ENCODE measurements at places on chromosomes 3 and 15.

GRCh38 chr15:46442184-46442583 lies 807.4 kb downstream of the SQOR start:
- no peaks in the 10 kb centered on the region for H3K27me3 ChIP-seq
- no peaks in the 10 kb centered on the region for H3K36me3 ChIP-seq
- no peak for DNase-seq
- peaks cover 2% of the 10 kb centered on the region for H3K4me1 ChIP-seq
- H3K27ac ChIP-seq, result no peak overlapping the region

DNA sequence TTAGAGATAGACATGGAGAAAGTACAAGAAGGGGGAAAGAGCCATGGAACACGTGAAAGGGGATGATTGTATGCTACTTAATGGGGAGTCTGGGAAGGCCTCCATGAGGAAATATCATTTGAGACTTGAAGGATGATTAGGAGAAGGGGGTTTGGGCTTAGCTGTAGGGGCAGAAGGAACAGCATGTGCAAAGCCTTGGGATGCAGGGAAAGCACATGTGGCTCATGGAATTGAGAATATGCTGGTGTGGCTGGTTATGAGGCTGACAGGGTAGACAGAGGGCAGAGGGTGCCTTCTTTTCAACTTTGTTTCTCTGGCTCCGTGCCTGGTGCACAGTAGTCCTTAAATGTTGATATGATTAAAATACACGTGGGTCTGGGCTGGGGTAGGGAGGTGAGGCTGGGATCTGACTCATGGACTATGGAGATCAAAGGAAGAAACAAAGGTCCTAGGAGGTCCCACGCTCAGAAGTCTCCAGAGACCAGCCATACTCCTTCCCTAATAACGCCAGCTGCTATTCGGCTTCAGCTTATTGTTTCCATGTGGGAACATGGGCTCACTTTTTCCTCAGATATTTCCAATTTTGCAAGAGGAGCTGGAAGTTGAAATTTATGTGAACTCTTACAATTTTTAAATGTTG lies 1.1 kb downstream of the GTF2E1 start:
- no peak for DNase-seq
- peaks cover 10% of the 10 kb centered on the region for H3K36me3 ChIP-seq
- no peaks in the 10 kb centered on the region for H3K27me3 ChIP-seq

- H3K27ac ChIP-seq, result no peak overlapping the region
- H3K4me3 ChIP-seq, result no peak overlapping the region
- H3K4me1 ChIP-seq, result peaks cover 17% of the 10 kb centered on the region
- peaks cover 3% of the 10 kb centered on the region for H3K27me3 ChIP-seq
- DNase-seq, result no peak
These were observed 68.2 kb upstream of the SNRK start for GRCh38 chr3:43218156-43218555.

- no peaks in the 10 kb centered on the region for H3K36me3 ChIP-seq
- no peak overlapping the region for H3K27ac ChIP-seq
- peaks cover 20% of the 10 kb centered on the region for H3K27me3 ChIP-seq
- peak; percentile 2 for DNase-seq
These were observed 126.9 kb upstream of the MEF2A start for GRCh38 chr15:99438691-99439523.

DNA sequence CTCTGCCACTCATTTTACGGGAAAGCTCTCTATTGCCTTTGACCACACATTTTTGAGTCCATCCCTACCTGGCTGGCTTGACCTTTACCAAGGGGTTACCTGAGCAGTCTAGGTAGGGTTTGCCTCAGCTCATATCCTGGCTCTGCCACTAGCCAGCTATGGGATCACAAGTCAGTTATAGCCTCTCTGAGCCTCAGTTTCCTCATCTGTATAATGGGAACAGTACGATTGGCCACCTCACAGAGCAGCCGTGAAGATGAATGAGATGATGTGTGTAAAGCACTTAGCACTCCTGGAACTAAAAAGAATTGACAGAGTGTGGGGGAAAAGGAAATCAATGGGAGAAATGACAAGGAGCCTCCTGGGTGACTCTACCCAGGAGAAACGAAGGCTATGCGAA lies 28.0 kb downstream of the SPATA12 start:
- DNase-seq, result no peak
- peaks cover 2% of the 10 kb centered on the region for H3K4me1 ChIP-seq
- H3K36me3 ChIP-seq, result peaks cover 2% of the 10 kb centered on the region
- H3K27ac ChIP-seq, result no peak overlapping the region
- no peak overlapping the region for H3K4me3 ChIP-seq

GRCh38 chr3:171293142-171293782 lies 166.9 kb downstream of the TNIK start:
- no peak overlapping the region for H3K27ac ChIP-seq
- H3K27me3 ChIP-seq, result no peaks in the 10 kb centered on the region
- DNase-seq, result no peak
- H3K4me3 ChIP-seq, result no peak overlapping the region

DNA sequence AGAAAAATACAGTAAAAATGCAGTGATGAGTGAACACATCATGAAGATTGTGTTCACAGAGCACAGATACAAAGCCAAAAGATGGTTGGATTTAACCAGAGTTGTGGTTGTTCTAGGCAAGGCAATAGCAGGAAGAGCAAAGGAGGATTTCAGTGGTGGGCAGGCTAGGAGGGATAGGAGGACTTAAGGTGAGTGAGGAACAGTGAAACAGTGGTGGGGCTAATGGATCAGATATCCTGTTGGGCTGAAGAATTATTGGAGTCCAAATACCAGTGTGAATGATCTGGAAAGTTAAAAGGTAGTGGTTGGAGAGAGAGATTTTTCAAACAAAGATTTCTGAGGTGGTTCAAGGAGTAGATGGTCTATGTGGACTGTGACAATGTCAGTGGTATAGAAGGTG lies 108.3 kb downstream of the B3GALNT1 start:
- peaks cover 6% of the 10 kb centered on the region for H3K36me3 ChIP-seq
- no peaks in the 10 kb centered on the region for H3K27me3 ChIP-seq
- no peak overlapping the region for H3K27ac ChIP-seq
- H3K4me1 ChIP-seq, result no peaks in the 10 kb centered on the region
- no peak for DNase-seq

- peaks cover 6% of the 10 kb centered on the region for H3K27me3 ChIP-seq
- no peak for DNase-seq
- no peak overlapping the region for H3K27ac ChIP-seq
These were observed 192.9 kb upstream of the IL12A start for GRCh38 chr3:159795681-159796175.

GRCh38 chr15:51083641-51084166 lies 11.0 kb downstream of the TNFAIP8L3 start:
- peaks cover 10% of the 10 kb centered on the region for H3K27me3 ChIP-seq
- H3K27ac ChIP-seq, result no peak overlapping the region
- no peak for DNase-seq
- H3K4me1 ChIP-seq, result peaks cover 14% of the 10 kb centered on the region
- H3K4me3 ChIP-seq, result no peak overlapping the region
- no peaks in the 10 kb centered on the region for H3K36me3 ChIP-seq

DNA sequence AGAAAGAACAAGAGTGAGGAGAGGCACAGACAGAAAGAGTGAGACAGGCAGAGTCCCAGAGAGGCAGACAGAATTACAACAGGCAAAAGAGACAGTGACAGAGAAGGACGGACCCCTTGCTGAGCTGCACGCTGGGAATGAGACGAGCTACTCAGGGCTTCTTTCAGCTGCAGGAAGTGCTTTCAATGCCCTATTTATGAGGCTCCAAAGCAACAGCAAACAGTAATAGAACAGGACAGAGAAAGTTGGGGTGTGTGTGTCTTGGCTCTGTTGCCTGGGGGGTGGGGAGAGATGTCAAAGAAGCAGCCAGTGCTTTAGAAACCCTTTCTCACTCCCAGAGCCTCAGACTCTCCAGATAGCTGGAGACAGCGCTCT lies 502 bp upstream of the TIMP4 start:
- H3K27ac ChIP-seq, result no peak overlapping the region
- peaks cover 51% of the 10 kb centered on the region for H3K27me3 ChIP-seq
- H3K4me1 ChIP-seq, result peaks cover 4% of the 10 kb centered on the region

DNA sequence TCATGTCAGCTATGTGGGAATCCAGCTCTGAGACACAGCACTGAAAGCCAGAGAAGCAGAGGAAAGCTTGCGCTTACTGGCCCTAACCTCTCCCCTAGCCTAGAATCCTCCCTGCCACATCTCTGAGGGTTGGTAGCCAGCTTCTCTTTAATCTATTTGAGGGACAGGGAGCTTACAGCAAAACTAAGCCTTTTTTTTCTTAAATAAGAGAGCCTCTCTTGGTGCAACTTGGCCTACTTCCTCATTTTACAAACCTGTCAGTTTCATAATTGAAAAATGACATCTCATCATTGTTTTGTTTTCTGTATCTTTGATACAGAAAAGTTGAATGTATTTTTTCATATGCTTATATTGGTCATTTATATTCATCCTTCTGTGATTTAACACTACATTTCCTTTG lies 193.9 kb downstream of the ZNF621 start:
- peaks cover 4% of the 10 kb centered on the region for H3K4me1 ChIP-seq
- H3K36me3 ChIP-seq, result no peaks in the 10 kb centered on the region
- H3K27ac ChIP-seq, result no peak overlapping the region
- H3K27me3 ChIP-seq, result peaks cover 14% of the 10 kb centered on the region

GRCh38 chr15:74749832-74750231 lies 1.2 kb downstream of the CYP1A2 start:
- H3K36me3 ChIP-seq, result no peaks in the 10 kb centered on the region
- no peak for DNase-seq
- H3K4me1 ChIP-seq, result no peaks in the 10 kb centered on the region
- H3K27me3 ChIP-seq, result peaks cover 7% of the 10 kb centered on the region

DNA sequence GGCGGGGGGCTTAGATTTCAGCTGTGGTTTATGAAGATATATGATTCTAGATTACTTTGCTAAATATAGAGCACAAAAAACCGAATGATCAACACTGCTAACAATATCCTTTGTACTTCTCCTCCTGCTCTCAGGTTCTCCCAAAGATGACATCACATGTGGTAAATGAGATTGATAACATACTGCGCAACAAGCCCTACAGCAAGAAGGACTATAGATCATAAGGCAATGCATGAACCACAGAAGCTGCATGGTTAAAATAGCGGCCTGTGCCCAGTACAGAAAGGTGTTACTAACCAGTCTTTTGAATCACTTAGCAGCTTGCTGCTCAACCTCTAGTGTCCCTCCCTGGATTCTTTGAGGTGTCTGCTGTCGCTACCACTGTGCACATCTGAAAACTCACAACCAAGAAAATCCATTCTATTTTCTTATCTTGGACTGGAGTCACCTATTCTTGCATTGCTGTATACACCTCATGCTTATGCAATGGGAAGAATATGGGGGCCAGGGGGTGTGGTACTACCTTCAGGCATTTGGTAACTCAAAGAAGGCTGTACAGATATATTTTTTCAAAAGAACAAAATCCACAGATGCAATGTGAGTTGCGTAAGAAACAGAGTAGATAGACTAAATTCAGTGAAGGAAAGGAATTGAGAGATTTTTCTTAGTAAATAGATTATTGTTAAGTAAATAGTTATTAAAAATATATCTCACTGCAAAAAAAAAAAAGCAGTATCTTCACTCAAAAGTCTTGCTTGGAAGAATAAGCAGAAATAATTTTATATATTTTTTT lies 18.2 kb downstream of the SSR3 start:
- H3K27ac ChIP-seq, result no peak overlapping the region
- H3K27me3 ChIP-seq, result no peaks in the 10 kb centered on the region
- H3K4me1 ChIP-seq, result peaks cover 27% of the 10 kb centered on the region
- H3K36me3 ChIP-seq, result peaks cover 2% of the 10 kb centered on the region
- H3K4me3 ChIP-seq, result no peak overlapping the region

- peaks cover 42% of the 10 kb centered on the region for H3K27me3 ChIP-seq
- H3K4me3 ChIP-seq, result no peak overlapping the region
- H3K27ac ChIP-seq, result no peak overlapping the region
- no peaks in the 10 kb centered on the region for H3K4me1 ChIP-seq
These were observed 15.1 kb upstream of the TMEM158 start for GRCh38 chr3:45241206-45241605.

- H3K36me3 ChIP-seq, result no peaks in the 10 kb centered on the region
- H3K27me3 ChIP-seq, result no peaks in the 10 kb centered on the region
- no peak for DNase-seq
- H3K27ac ChIP-seq, result no peak overlapping the region
These were observed 148.4 kb downstream of the DTWD1 start for GRCh38 chr15:49769225-49769624.

GRCh38 chr3:86771741-86772512 lies 219.0 kb downstream of the VGLL3 start:
- H3K4me3 ChIP-seq, result no peak overlapping the region
- no peak overlapping the region for H3K27ac ChIP-seq
- H3K36me3 ChIP-seq, result no peaks in the 10 kb centered on the region
- no peaks in the 10 kb centered on the region for H3K27me3 ChIP-seq

- no peak overlapping the region for H3K27ac ChIP-seq
- H3K4me3 ChIP-seq, result no peak overlapping the region
- DNase-seq, result no peak
- H3K27me3 ChIP-seq, result no peaks in the 10 kb centered on the region
- peaks cover 17% of the 10 kb centered on the region for H3K36me3 ChIP-seq
These were observed 72.8 kb upstream of the MYO5C start for GRCh38 chr15:52368402-52368801.

DNA sequence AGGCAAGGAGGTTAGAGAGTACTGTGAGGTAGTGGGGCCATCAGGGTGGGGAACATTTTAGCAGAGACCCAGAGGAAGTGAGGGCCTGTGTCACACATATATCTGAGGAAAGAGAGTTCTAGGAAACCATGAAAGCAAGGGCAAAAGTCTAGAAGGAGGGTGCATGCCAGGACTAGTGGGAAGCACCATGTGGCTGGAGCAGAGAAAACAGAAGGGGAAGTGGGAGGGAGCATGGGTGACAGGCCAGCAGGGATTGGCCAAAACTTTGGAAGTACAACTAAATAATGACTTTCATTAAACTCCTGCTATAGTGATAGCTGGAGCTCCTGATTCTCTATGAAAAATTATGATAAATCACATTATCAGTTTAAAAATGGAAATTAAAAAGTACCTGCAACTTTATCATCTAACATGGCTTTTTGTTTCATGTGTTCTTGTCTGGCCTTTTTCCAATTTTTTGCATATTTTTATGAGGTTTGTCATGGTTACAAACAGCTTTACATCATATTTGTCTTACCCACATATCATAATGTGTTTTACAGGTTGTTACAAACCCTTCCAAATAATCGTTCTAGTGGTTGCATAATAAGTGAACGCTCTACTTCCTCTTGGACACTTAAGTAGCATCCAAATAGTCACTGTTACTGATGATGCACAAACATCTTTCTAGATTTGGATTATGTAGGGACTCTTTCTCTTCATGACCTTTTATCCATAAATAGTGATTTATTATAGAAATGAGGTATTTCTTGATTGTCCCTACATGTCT lies 168.3 kb downstream of the NEK10 start:
- DNase-seq, result no peak
- peaks cover 5% of the 10 kb centered on the region for H3K4me1 ChIP-seq
- no peaks in the 10 kb centered on the region for H3K27me3 ChIP-seq

DNA sequence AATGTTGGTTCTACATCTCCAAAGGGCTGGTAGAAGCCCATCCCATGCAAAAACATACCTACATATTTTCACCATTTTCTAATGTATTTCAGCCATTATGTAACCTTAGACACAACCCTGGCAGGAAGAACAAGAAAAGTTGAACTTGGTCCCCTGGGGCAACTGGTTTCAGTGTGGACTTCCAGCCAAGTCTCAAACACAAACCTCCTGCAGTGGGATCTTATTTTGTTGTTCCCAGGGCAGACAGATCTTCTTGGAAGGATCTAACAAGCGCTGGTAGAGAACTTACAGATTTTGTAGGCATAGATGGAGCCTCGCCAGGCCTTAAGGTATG lies 96.3 kb downstream of the ADAMTS17 start:
- no peak overlapping the region for H3K27ac ChIP-seq
- H3K36me3 ChIP-seq, result peaks cover 2% of the 10 kb centered on the region
- H3K4me3 ChIP-seq, result no peak overlapping the region
- DNase-seq, result no peak
- H3K4me1 ChIP-seq, result peaks cover 3% of the 10 kb centered on the region
- H3K27me3 ChIP-seq, result no peaks in the 10 kb centered on the region

All from progenitor cell of endocrine pancreas (in vitro differentiated cells).